Cerebellum (tissue), 4 donors: ENCODE measurements at places on chromosomes 4 and X. TPM values are rescaled to one million over a fixed set of nuclear protein-coding genes. Genes with fewer than 3 reads are reported as not detected.

The CNKSR2 gene
- 168 TPM for total RNA-seq

The RTL3 gene
- not detected for total RNA-seq

The AFF2 gene
- 139 TPM for total RNA-seq

GRCh38 chr4:15250021-15250441 is 177.8 kb upstream of the C1QTNF7 start:
- no peak for DNase-seq

The HSFX1 gene
- total RNA-seq: 3.0 TPM

- DNase-seq: no peak
These were observed 30.2 kb downstream of the PNMA6A start for GRCh38 chrX:153102418-153102817.

The ARL13A gene
- not detected for total RNA-seq

The VCX3A gene
- total RNA-seq: not detected

The NWD2 gene
- total RNA-seq: 11.1 TPM

GRCh38 chrX:16386126-16386525 is 218.8 kb downstream of the MAGEB17 start:
- no peak for DNase-seq

The CCNB3 gene
- 0.82 TPM for total RNA-seq

GRCh38 chrX:136154998-136155397 is 7.7 kb downstream of the FHL1 start:
- DNase-seq: no peak

DNA sequence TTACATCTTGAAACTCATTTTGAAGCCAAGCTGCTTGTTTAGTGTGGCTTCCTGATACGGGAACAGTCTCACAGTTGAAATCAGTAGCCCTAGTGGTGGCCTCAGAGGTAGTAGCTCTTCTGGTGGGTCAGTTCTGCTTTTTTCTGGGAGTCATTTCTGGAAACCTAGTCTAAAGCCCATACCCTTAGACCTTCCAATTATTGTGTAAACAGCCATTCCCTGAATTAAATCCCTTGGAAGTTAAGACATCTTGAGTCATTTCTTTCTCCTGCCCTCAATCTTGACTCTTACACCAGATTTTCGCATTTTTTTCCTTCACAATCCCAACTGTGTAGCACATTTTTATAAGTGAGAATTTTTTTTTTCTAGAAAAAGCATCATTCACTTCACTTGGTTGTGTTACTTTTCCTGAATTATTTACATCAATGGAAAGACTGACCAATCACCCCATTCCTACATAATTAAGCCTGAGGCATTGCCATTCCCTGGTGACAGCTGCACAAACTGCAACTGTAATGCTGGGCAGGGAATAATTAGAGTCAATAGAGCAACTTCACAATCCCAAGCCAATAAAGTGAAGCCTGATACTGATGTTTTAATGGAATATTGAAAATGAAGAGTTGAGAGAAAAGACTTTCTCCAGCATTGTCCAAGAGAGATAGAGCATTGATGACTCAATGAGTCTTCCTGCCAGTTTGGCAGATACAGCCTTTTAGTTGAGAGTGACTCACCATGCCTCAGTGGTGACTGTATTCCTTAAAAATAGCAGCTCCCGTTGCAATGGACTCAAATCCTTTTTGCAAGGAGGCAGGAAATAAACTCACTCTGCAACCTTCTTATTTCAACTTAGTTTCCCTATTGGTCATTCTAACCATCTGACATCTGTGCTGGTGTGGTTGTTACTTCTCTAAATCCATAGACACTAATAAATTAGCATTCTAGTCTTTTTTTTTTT is 13.0 kb upstream of the SEPSECS start:
- DNase-seq: no peak

The EDA gene
- total RNA-seq: 4.8 TPM

The TCEANC gene
- 9.0 TPM for total RNA-seq
